ENCODE measurements at places on chromosomes 6 and 20.

DNA sequence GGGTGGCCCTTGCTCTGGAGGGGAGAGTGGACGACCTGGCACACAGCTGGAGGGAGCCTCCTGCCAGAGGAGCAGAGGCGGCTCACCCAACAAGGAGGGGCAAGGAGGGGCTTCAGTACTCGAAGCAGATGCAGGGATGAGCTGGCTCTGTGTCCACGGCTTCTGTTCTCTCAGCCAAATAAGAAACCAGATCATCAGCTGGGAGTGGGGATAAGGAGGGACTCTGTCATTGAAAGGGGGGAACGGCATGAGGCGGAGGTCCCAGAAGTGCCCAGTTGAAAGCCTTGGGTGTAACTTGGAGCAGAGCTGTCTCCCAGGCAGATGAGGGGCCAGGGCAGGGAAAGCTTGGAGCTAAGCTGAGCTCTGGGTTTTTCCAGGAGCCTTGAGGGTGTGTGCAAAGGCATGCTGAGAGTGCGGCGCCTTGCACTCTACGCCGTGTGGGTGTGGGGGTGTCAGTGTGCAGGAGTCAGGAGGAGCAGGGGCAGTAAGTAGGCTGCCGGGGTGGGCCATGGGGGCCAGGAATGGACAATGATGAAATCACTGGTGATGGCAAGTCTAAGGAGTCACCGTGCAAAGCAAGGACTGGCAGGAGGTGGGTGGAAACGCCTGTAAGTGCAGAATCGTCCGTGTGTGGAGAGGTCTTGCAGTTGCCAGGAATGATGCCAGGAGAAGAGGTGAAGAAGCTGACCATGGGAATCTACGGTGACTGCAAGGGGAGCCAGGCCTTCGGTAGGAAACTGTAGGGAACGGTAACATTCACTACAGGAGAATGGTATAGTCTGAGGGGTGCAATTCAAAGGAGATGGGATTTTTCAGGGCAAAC, 85.4 kb upstream of the FOXQ1 start:
- DNase-seq: no peak

DNA sequence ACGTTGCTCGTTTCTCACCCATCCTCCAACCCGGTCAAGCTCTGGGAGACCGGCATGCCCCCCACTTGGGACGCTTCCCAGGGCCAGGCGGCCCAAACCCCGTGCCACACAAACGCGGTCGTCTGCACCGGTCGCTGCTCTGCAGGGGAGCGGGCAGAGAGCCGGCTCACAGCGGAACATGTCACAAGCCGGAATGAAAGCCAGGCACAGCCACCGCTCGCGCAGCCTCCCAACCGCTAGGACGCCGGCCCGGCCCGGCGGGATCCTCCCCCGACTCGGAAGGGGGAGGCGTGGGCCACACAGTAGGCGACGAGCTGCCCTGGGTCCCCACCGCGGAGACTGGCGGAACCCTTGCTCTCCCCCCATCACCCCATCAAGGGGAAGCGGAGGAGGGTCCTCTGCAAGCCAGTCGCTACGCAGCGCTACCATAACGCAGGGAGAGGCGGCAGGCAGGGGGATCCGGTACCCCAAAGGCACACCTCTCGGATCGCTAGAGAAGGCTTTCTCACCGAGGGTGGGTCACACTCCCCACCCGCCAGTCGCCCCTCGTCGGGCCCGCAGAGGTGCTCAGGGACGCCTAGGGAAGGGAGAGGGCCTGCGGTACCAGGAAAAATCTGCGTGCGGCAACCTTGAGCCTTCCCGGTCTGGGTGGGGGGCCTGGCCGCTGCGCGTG, 768.4 kb upstream of the DEFB115 start:
- no peak for DNase-seq

DNA sequence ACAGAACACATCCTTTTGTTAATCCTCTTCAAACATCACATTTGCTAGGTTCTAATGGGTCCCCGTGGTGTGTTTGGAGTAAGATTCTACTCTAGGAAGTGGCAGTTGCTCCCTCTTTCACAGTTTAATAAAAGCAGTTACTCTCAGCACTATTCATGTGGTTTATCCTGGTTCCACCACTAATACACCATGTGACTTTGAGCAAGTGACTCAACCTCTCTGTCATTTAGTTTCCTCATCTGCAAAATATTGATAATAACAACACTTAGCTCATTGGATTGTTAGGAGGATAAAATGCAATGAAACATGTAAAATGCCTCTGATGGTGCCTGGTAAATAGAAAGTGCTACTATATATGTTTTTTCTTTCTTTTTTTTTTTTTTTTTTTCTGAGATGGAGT, 488.0 kb upstream of the NOX3 start:
- DNase-seq: no peak

GRCh38 chr6:137659871-137660270, 165.7 kb upstream of the OLIG3 start:
- DNase-seq: no peak

- no peak for DNase-seq
These were observed 17.9 kb downstream of the FAXC start for GRCh38 chr6:99331531-99331930.

DNA sequence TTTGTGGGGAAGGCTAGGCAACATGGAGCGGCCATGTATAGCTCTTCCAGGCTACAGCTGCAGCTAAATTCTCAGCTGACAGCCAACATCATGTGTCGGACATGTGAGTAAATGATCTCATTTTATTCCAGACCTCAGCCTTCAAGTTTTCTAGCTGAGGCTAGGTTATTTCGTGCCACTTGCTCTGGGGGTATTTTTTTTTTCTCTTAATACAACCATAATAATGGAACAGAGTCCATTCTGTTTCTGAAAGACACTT, 573.5 kb downstream of the CD109 start:
- DNase-seq: no peak

DNA sequence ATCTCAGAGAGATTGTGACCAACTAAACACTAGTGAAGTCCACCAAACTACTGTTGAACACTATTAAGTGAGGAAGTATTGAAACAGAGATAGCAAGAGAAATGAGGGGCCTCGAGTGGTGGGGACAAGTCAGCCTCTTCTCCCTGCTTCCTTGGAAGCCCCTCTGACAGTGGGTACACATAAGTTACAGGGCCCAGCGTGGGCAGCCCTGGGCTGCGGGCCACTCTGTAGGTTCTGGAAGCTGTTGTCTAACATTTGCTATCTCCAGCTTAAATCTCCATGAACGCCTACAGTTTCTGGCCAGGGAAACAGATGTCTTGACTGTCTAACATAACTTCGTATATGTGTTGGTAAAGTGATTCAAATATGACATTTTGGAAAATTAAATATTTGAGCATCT, 71.4 kb downstream of the KLHL32 start:
- no peak for DNase-seq

DNA sequence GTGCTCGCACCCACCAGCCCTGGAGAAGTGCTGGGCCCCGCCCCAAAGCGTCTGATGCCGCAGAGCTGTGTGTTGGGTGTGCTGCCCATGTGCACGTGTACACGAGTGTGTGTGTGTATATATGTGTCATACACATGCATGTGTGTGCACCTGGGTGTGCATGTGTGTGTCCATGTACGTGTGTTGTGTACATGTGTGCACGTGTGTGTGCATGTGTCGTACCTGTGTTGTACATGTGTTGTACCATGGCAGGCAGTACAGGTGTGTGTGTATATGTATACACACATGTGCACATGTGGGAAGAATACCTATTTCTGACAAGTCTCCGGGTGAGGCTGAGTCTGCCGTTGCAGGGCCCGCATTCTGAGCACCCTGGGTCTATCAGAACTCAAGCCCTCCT, 6.2 kb upstream of the MRGBP start:
- no peak for DNase-seq

DNA sequence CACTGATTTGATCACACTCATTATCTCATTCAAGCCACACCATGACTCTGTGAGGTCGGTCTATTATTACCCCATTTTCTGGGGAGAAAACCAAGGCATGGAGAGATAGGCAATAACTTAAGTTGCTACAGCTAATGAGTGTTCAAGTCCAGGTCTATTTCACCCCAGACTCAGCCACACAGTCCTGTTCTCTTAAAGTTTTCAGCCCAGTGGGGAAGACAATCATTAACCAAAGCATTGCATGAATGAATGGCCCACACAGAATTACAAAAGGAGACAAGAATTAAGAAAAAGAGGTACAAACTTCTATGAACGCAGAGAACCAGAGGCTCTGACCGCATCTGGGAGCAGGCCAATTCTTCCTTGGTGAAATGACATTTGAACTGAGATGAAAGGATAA, 7.1 kb downstream of the BPI start:
- DNase-seq: no peak

DNA sequence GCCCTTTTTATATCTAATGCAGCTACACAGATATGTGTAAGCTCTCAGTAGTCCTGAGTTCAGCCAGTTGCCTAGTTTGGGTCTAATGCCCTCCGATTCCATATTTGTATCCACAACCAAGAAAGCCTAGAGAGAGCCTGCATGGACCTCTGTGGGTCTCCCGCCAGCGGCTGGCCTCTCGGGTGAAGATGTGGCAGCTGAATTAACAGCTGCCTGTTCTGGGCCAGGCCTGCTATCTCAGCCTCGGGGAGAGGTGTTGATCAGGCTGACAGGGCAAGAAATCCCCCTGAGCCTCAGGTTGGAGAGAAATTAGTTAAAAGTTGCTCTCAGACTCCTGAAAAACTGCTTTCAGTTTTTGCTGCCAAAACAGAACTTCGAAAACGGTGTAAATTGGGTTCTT, 19.8 kb downstream of the PTK7 start:
- DNase-seq: no peak

- DNase-seq: no peak
These were observed 15.4 kb downstream of the UST start for GRCh38 chr6:148762231-148762630.

- DNase-seq: peak; percentile 86
These were observed 38.0 kb downstream of the PIM1 start for GRCh38 chr6:37207903-37208456.

DNA sequence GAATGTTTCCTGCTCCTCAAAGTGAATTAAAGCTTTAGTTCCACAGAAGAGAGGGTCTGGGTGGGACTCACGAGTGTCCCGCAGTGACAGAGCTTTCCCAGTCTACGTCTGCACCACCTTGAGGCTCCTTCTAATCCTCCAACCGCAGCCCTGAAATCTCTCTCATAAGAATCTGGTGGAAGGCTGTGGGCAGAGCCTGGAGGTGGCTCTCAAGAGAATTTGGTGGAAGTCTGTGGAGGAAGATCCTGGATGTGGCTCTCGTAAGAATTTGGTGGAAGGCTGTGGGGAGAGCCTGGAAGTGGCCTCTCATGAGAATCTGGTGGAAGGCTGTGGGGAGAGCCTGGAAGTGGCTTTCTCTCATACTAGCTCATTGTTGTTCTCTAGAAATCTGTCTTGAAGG, 13.8 kb upstream of the DUSP22 start:
- no peak for DNase-seq

DNA sequence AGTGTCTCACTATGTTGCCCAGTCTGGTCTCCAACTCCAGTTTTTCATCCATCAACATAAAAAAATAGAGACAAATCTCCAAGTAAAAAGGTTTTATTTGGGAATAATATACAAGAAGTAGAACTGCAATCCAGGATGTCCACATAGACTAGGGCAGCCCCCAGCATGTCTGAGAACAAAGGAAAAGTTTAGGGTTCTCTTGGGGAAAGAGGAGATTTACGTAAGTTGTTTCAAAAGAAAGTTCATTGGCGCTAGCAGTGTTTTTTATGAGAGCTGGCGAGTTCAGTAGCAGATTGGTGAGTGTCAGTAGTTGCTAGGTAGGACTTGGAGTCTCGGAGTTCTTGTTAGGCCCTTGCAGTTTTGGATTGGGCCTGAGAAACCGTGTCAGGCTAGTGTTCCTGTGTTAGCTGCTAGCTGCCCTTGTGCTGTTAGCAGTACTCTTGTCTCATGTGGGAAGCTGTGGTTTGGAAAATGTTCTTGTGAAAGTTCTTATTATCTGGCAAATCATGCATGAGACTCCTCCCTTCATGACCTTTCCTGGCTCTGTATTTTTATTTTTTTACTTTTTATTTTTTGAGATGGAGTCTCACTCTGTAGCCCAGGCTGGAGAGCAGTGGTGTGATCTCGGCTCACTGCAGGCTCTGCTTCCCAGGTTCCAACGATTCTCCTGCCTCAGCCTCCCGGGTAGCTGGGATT, 24.7 kb downstream of the TTLL9 start:
- no peak for DNase-seq

- no peak for DNase-seq
These were observed 128.7 kb downstream of the SYNE1 start for GRCh38 chr6:152508477-152508876.

GRCh38 chr6:121896771-121897170, 461.3 kb downstream of the GJA1 start:
- no peak for DNase-seq

- no peak for DNase-seq
These were observed 229.8 kb downstream of the FRK start for GRCh38 chr6:115830895-115831294.

DNA sequence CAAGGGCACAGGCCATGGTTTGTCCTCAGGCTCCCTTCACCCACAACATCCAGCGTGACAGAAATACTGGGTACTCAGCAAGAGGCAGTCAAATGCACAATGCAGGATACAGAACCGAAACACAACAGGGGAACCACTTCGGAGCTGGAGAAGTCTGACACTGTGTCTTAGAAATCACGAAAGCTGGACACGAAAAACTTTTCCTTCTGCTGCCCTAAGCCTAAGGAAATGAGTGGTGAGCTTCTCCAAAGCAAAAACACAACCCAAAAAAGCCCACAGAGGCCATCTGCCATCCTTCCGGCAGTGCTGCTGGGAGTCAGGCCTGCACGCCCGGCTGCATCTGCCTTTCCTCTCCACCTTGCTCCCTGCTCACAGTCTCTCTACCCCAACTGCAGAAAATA, 106.3 kb downstream of the SLC23A2 start:
- no peak for DNase-seq

- no peak for DNase-seq
These were observed 647.6 kb upstream of the FLRT3 start for GRCh38 chr20:14984768-14985622.

GRCh38 chr20:13054011-13054410, 45.2 kb downstream of the SPTLC3 start:
- no peak for DNase-seq

DNA sequence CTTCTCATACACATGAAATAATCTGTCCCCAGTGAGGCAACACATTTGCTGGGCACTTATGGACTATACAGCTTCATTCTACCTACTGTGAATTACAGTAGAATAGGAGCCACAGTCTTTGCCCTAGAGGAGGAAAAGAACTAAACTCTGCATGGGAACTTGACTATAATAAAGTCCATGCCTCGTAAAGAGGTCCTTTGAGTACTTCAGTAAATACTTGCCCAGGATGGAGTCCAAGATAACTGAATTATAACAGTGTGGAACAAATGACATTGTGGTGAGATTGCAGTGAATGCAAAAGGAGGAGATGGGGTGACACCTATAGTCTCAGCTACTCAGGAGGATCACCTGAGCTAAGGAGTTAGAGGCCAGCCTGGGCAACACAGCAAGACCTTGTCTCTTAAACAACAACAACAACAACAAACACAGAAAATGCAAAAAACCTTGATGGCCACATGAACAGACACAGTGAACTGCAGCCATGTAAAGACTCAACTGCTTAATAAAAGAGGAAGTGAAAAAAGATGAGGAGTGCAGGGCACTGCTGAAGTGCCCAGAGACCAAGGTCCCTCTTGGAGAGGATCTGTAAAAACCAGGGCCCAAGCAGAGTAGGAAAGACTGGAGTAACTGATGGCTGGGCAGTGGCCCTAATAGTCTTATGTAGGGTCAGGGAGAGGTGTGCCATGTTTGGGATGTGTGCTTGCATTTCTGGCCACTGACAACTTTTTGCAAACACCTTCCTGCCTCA, 3.7 kb downstream of the MRPS18A start:
- no peak for DNase-seq
